AG10803 (cell line): ENCODE measurements at places on chromosomes 5 and 9.

- DNase-seq: no peak
Observed at GRCh38 chr5:74393943-74394342, 246.6 kb downstream of the ENC1 start.

- no peak for DNase-seq
Observed at GRCh38 chr5:88677376-88677895, 205.5 kb downstream of the MEF2C start.

GRCh38 chr9:111176511-111176910, 138.2 kb upstream of the LPAR1 start:
- DNase-seq: no peak

DNA sequence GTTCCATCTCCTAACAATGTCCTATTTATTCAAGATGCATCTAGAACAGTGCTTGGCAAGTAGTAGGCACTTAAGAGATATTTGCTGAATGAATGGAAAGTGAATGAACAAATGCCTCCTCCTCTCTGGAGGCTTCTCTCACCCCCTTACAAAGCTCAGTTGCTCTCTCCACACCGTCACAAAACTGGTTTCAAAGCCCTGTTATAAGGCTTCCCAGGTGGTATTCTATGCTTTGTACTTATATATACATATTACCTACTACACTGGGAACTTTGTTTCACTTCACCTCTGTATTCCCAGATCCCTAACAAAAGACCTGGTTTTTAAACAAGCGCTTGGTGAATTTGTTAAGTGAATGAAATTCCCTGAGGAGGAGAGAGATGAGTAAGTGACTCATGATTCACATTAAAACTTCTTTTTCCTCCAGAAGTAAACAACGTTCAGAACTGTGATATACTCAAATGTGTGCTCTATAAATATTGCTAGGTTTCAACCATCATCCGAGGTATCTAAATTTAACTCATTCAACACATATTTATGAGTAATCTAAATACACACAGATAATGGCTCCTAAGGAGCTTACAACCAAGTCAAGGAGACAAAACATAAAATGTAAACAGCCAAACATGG, 36.0 kb downstream of the DENND1A start:
- DNase-seq: peak; percentile 29

DNA sequence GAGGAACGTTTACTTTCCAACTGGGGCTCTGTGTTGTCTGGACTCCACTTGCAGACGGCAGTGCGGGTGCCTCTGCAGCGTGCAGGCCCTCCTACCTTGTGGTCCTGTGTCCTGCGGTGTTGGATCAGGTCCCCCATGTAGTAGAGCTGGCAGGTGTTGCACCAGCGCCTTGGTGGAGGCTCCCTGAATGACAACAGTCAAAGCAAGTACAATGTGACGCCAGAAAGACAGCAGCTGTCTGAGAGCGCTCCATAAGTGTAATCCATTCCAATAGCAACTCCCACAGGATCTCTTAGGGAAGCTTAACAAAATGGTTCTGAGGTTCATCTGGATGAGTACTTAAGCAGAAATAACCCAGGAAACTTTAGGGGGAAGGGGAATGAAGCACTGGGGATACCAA, 9.9 kb downstream of the BBLN start:
- DNase-seq: no peak

DNA sequence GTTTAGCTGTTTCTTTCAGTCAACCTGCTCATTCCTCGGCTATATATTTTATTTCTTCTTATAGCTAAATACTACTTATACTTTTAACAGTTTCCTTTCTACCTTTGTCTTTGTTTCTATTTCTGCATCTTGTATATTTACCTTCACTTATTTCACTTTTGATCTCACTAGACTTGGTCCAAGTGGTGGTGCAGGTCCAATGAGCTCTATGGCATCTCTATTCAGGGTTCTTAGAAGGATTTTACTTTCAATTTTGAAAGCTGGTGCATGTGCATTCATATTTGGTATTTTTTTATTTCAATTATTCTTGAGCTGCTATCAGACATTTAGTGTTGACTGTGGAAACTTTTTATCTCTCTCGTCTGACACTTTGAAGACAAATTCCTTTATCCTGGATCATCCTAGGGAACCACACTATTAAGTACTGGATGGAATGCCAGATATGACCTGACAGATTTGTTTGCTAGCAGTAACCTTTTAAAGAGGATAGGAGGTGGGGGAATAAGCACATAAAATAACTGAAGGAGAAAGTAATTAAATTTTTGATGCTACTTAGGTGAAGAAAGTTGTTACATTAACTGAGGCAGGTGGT, 123.1 kb upstream of the PJA2 start:
- DNase-seq: no peak

DNA sequence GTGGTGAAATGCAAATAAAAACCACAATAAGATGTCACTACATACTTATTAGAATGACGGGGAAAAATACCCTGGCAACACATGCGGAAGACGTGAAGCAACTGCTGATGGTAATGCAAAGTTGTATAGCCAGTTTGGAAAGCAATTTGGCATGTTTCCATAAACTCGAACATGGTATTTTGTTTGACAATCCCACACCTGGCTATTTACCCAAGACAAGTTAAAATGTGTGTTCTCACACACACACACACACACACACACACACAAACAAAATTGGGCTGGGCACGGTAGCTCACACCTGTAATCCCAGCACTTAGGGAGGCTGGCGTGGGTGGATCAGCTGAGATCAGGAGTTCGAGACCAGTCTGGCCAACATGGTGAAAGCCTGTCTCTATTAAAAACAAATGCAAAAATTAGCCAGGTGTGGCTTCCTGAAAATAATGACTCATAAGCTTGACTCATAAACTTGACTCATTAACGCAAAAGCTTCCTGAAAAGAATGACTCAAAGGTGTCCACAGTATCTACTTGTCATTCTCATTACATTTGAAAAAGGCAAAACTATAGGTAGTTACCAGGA, 456.5 kb downstream of the CDH18 start:
- no peak for DNase-seq

DNA sequence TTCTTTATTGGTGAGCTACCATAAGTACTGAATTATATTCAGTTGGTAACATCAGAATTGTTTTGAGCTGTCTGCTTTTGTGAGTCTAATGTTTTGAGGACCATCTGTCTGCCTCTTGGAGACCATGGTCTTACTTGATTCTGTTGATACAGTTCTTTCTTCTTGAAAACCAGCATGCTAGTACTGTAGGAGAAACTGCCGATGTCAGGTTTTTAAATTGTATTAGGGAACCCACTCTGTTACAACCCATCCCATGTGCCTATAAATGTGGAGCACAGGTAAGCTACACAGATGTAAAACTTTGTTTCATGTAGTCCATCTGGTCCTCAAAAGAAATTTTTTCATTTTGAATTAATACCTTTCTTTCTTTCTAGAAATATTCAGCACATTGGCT, 103.4 kb upstream of the DMRTA1 start:
- no peak for DNase-seq

GRCh38 chr9:8430945-8431344, 631.4 kb upstream of the DMAC1 start:
- no peak for DNase-seq

- no peak for DNase-seq
Observed at GRCh38 chr5:160486573-160486972, 64.9 kb downstream of the PTTG1 start.

- peak; percentile 42 for DNase-seq
Observed at GRCh38 chr5:68548959-68549676, 333.6 kb downstream of the PIK3R1 start.

DNA sequence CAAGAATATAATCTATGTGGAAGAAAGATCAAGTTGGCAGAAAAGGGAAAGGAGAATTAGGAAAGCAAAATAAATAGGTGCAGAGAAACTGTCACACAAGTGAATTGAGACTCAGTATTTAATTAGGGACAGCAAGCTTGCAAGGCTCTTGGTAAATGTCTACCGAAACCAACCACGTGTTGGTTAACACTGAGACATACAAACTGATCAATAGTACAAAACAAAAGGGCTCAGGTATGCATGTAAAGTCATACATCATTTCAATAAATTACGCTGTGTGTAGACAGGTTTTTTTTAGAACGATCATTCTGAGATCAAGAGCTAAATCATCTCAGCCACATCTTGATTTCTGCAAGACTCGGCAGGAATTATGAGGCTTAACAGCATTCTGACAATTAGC, 225.4 kb downstream of the EBF1 start:
- DNase-seq: no peak

GRCh38 chr5:65446682-65447081, 35.0 kb downstream of the ADAMTS6 start:
- peak; percentile 13 for DNase-seq
